ENCODE measurements at places on chromosomes 1 and 21.

DNA sequence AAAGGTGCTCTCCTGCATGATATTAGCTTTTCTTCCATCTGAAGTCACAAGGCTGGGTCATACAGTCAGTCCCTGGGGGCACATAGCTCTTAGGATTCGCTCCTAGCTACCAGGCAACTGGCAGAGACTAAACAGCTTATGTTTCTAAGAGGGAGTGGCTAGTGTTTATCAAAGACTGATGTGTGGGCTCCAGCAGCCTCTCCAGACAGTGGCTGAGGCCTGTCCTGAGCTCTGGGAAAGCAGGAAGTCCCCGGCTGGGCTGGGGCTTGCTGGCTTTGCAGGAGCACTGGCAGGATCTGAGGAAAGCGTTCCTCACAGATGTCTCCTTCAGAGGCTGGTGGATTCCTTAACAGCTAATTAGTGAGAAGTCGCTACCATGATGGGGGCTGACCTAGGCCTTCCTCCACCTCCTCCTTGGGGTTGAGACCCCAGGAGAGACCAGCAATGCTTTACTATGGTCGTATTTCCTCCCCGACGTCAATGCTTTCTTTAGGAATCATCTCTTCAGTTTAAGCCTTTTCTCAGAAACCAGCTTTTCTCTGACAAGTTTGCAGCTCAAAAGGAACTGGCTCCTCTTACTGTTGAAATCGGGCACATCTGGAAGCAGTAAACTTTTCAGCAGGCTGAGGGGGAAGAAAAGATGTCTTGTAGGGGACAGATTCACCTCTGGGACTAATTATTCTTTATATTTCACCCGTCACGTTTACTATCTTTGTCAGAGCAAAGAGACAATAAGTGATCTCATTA lies 33.5 kb upstream of the HHAT start:
- no peak for DNase-seq

DNA sequence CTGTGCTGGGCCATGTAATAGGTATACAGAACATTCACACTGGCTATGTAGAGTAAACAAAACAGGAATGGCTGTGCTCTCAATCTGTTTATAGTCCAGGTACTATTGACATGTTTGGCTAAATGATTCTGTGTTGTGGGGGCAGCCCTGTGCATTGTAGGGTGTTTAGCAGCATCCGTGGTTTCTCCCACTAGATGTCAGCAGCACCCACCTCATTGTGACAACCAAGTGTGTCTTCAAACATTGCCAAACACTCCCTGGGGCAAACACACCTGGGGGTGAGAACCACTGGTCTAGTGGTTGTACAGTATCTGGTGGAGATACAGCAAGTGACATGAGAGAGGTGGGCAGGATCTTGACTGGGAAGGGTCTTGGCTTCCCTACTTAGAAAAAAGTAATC lies 80.4 kb upstream of the SPATA6 start:
- DNase-seq = no peak

DNA sequence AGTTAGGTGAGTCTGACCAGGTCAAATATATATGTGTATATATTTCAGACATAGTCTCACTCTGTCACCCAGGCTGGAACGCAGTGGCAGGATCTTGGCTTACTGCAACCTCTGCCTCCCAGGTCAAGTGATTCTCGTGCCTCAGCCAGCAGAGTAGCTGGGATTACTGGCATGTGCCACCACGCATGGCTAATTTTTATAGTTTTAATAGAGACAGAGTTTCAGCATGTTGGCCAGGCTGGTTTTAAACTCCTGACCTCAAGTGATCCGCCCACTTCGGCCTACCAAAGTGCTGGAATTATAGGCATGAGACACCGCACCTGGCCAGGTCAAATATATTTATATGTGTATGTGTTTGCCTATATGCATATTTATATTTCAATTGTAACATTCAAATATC lies 581.5 kb upstream of the B3GALT2 start:
- no peak for DNase-seq

GRCh38 chr21:17461014-17461413 lies 51.8 kb upstream of the CXADR start:
- DNase-seq = no peak

GRCh38 chr1:89957107-89957506 lies 37.8 kb upstream of the ZNF326 start:
- no peak for DNase-seq

GRCh38 chr21:46120301-46121285 lies 22.7 kb downstream of the COL6A2 start:
- DNase-seq = no peak

DNA sequence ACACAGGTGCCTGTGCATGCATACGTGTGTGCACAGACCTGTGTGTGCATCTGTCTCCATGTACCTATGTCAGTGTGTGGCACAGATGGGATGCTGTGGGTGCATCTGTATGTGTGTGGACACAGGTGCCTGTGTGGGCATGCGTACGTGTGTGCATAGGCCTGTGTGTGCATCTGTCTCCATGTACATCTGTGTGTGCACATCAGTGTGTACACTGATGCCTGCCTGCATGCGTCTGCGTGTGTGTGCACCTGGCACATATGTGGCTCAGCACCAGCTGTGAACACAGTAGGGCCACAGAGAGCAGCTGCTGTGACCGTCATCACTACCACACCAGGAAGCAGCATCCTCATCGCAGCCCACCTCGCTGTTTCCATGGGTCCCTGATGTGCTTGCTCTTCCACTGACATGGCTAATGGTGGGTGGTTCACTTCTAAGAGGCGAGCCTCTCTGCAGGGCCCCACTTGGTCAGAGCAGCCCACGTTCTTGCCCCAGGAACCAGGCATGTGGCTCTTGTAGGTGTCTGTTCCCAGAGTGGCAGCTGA lies 9.6 kb upstream of the SPATC1L start:
- no peak for DNase-seq

DNA sequence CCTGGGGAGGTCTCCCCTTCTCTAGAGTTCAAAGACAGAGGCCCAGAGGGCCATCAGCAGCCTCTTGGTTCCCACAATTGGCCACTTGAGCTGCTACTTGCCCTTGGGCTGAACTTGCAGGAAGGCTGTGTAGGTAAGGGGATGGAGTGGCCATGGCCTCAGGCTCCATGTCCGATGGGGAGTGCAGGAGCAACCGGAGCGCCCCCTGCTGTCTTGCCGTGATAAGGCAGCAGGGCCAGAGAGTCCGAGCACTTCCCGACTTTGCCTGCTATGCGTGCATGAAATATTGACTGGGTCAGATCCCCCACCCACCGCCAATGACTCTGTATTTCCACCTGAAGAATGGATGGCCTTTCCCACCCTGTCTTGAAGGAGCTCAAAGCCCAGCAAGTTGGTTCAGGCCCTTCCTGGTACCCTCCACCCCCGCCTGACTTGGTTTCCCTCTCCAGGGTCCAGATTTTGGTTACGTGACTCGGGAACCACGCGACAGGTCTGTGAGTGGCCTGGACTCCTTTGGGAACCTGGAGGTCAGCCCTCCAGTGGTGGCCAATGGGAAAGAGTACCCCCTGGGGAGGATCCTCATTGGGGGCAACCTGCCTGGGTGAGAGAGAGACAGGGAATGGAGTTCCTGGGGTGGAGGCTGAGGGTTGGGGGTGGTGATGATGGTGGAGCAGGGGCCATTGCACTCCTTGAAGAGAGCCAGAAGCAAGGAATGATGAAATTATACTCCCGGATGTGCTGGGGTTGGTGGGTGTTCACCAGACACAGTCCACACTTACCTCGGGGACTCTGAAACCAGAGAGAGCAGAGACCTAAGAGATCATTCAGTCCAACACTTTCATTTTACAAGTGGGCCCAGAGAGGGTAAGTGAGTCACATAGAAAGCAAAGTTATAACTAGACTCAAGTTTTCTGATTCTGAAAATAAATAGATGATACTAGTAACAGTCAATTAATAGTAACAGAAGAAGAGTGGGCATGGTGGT lies 25.6 kb downstream of the PADI3 start:
- DNase-seq = no peak

DNA sequence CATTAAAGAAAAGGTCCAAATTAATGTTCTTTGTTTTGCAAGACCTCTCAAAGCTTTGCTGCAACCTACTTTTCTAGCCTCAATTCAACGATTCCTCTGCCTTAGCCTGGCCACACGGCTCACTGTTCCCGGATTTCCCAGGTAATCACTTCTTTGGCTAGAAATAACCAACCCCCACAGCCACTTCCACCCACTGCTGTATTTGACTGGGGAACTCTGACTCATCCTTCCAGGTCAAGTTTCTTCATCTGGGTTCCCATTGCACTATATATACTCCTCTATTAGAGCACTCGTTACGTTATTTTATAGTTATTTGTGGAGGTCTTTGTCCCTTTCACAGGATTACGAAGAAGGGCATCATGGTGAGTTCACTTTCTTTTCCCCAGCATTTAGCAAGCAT lies 185.9 kb downstream of the CACNA1E start:
- DNase-seq = no peak

DNA sequence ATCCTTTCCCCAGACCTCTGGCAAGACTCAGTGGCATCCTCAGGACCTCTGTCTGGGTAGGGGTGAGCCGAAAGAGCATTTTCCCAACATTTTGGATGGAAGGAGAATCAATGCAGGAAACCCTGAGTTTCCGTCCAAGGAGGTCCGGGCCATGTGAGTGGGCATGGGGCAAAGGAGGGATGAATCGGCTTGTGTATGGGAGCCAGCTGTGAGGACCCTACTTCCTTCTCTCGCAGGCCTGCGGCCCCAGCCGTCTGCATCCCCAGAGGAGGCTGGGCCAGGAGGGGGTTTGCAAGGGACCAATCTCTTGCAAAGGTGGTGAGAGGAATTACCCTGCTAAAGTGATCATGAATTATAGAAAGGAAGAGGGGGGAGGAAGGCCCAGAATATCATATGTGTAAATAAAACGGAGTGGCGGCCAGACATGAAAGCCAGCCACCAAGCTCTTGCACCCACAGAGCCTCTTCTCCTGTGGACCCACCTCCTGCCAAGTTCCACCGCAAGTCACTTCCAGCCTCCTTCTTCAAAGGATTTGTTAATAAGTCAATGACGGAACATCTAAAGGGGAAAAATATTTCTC lies 48.2 kb upstream of the POU3F1 start:
- DNase-seq = no peak

DNA sequence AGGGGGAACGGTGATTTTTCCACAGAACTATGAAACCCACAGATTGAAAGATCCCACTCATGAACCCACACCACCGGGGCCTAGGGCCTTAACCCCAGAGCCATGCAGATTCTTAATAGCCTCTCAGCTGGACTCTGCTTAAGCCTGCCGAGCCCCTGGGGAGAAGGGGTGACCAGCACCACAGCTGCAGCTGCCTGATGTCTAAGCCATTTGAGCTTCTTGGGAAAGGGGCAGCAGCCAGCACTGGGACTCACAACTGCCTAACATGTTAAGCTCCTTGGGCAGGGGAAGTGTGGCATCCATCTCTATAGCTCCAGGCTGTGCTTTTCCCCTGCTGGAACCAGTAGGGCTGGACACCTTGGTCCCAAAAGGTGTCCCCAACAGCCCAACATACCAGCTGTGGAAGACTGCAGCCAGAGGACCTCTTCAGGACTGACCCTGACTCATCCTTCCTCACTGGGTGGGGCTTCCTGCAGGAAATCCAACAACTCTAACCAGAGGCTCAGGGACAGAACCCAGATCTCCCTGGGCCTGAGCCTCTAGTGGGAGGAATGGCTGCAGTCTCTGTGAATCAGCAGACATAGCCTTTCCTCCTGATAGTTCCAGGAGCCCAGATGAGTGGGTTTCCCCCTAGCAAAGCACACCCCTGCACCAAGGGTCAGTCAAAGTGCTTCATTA lies 34.6 kb upstream of the FMO3 start:
- DNase-seq = no peak

- DNase-seq = no peak
These were observed 49.7 kb downstream of the S100B start for GRCh38 chr21:46555225-46555617.

DNA sequence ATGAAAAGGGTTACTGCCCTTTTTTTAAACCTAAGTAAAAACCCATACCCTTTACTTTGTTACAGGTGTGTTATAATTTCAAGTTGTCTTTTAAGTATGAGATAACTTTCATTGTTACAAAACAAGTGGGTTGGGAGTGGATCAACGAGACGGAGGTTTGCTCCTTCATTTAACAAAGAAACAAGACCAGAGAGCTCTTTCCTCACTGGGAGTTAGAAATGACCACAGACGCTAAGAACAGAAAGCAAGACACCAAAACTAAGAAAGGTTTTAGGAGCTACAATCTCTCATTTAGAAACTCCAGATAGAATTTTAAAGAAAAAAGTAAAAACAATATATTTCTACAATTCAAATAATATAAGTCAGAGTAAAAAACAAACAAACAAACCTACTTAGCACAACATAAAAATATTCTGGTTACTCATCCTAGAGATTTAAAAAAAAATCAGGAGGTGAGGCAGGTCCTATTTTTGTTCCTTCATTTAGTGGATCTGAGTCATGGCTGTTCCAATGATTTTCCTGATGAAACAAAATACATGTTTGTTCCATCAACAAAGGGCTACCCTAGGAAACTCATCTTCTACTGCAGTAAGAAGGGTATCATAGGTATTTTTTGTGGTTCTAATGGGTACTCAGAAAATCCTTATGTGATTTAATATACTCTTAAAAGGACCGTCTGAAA lies 33.0 kb downstream of the APP start:
- DNase-seq = no peak

All from epithelial cell of prostate (primary cell).